ENCODE measurements at places on chromosomes 4 and X.

- no peak for DNase-seq
Observed at GRCh38 chr4:162700815-162701361, 465.8 kb downstream of the NAF1 start.

DNA sequence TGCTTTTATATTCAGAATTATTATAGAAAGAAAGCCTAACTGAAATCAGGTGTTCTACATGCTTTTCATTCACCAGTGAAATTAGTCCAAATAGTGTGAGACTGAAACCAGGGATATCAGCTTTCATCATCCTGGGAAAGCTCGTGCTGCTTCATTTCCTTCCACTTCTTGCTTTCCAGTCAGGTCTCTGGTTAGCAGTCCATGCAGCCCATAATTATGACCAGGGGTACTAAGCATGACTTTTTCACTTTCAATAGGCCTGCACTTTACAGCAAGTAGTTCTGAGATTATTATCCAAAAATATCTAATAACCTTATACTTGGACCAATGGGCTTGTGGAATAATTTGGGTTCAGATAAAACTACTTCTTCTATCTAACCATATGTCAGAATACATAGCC, 673.2 kb upstream of the MAGEB2 start:
- DNase-seq, result no peak

DNA sequence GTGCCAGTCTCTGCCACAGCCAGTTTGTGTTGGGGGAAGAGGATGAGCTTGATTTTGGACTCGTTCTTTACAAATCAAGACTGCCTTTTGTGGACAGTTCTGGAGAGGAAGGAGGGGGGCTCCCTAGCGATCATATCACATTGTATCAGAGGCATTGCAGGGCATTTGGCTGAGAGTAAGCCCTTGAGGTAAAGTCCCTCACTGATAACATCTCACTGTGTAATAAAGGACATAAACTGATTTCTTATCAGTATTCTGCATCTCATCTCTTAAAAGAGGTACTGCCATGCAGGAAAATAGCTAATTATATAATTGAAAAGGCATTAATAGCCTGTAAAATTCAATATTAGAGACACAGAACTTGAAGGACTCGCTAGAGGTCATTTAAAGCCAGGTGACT, 6.1 kb upstream of the IGFBP7 start:
- DNase-seq, result no peak

- DNase-seq, result no peak
Observed at GRCh38 chr4:108024878-108025165, 35.1 kb downstream of the HADH start.

DNA sequence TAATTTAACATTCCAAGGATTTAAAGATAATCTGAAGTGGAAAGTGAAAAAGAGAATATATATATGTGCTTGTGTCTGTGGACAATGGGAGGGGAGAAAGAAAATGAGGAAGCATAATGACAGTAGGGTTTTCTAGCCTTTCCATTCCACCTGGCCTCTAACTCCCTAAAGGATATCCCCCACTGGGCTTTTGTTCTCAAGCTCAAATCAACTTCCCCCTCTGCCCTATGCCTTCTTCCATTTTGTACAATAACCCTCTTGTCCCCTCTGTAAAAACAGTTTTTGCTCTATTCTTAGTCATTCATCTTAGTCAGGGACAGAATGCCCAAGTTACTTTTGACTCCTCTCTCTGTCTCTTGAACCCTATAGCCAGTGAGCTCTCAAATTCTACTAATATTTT, 23.6 kb downstream of the ANTXR2 start:
- no peak for DNase-seq

All from fibroblast of the aortic adventitia (primary cell).